ENCODE measurements at places on chromosomes 2 and 18.

DNA sequence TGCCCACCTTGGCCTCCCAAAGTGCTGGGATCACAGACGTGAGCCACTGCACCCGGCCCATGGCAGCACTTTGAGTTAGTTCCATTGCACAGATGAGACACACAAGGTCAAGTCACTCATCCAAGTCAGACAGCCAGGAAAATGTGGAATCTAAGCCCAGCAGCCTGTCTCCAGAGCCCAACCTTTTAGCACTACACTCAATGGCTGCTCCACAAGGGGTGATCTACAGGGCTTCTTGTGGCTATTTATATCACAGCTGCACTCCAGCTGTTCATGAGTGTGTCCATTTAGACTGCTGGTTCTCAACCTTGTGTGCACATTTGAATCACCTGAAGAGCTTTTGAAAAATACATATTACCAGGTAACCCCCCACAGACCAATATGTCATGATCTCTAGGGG, 72.9 kb upstream of the RPL31 start:
- no peak for DNase-seq

DNA sequence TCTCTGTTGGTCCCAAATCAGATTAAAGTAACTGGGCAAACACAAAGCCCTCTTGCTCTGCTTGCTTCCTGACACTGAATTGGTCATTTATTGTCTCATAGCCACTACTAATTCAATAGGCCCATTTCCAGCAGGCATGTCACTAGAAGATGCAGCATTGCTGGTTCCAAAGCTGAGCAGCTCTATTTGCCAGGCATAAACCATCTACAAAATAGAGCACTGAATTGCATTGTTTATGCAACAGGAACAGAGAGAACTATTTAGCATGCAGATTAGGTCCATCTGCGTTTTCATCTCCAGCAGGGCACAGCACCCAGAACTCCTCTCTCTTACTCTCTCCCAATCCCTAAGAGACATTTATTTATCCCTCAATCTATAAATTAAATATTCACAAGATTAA, 227.6 kb downstream of the SUCLG1 start:
- DNase-seq: no peak

DNA sequence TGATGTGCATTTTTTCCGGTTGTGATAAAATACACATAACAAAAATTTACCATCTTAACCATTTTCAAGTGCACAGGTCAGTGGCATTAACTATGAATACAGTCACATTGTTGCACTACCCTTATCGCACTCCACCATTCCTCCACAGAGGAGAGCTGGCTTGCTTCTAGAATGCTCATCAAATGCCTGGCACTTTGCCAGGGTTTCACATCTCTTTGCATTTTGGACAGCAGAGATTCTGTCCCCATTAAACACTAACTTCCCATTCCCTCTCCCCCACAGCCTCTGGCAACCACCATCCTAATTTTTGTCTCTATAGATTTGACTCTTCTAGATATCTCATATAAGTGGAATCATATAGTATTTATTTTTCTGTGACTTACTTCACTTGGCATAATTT, 165.0 kb downstream of the ASB1 start:
- no peak for DNase-seq

- DNase-seq: no peak
These were observed 134.8 kb downstream of the EIPR1 start for GRCh38 chr2:3242747-3243369.

- DNase-seq: no peak
These were observed 179.9 kb upstream of the FN1 start for GRCh38 chr2:215615803-215616174.

- DNase-seq: no peak
These were observed 118.4 kb downstream of the PKP4 start for GRCh38 chr2:158575051-158575635.

GRCh38 chr2:152354909-152355308, 19.9 kb downstream of the FMNL2 start:
- no peak for DNase-seq

DNA sequence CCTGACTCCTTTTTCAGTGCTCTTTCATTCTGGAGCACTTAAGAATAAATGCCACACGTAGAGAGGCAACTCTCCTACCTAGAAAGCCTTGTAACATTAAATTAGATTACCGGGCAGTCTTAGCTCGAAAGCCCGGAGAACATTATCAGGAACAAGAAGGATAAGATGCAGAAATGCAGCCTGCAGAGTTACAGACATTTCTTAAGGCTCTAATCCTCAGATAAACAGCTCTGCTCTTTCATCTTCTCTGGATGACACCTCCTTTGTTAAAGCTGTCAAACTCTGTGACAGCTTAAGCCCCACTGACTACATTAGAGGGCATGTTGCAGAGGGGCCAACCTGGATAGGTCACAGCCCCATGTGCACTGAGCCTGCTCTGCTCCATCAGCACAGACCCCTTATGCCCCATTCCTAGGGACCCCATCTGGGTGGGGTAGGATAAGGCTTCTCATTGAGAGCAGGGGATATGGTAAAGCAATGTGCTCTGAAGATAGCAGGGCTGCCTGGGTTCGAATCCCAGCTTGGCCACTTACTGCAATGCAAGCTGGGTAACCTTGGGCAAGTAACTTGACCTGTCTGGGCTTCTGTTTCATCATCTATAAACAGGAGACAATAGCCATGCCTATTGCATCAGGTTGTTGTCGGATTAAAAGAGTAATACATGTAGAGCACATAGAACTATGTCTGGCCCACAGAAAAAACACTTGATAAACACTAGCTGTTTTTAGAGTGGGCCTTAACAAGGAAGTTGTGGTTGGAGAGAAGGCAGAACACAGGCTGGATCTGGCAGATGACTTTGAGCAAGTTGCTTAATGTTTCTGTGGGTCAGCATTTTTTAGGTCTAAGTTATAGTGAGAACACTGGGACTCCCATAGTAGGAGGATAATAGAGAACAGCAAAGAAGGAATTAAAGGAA, 111.4 kb downstream of the THNSL2 start:
- DNase-seq: no peak

DNA sequence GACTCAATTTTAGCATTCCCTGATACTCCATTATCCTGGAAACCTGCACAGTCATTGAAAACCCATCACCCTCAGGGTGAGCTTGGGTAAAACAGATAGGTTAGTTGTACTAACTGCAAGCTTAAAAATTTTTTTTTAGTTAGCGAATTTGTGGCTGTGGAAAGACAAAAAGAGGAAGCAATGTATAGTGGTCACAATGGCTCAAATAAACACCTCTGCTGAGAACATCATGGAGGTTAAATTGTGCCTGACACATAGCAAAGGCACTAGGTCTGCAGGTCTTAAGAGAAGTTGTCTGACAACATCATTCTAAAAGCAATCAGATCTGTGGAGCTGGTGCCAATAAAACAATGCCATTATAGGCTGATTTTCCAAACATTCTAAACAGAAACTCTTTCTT, 84.4 kb upstream of the CAVIN2 start:
- no peak for DNase-seq

DNA sequence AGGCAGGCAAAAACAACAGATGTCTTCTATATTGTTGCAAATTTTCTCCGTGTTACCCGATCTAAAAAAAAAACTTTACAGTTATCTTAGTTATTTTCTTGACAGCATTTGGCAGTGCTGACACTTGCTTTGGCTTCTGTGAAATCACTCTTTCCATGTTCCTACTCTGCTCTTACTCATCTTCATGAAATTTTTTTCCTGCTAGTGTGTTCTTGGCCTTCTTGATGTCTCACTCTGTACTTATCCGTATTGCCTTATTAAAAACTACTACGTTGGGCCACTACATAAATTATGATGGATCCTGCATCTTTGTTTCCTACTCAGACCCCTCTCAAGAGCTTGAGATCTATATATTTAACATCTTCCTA, 134.4 kb downstream of the IKZF2 start:
- DNase-seq: no peak

DNA sequence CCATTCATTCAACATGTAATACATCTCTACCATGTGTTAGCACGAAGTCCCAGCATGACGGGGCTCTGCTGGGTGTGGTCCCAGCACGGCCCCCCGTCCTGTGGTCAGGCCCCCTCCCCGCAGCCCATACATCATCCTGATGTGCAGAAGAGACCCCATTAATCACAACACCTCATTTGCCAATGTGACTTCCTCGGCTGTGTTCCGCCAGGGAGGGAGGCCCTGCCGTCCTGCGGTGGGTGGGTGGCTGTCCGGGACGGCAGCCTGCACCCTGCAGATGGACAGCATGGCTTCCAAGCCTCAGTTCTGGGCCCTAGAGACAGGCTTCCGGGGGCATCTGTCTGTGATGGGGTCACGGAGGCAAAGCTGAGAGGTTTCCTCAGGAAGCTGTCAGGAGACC, 254.0 kb downstream of the CYP26B1 start:
- DNase-seq: no peak

- no peak for DNase-seq
These were observed 39.2 kb downstream of the MREG start for GRCh38 chr2:215973954-215974699.

DNA sequence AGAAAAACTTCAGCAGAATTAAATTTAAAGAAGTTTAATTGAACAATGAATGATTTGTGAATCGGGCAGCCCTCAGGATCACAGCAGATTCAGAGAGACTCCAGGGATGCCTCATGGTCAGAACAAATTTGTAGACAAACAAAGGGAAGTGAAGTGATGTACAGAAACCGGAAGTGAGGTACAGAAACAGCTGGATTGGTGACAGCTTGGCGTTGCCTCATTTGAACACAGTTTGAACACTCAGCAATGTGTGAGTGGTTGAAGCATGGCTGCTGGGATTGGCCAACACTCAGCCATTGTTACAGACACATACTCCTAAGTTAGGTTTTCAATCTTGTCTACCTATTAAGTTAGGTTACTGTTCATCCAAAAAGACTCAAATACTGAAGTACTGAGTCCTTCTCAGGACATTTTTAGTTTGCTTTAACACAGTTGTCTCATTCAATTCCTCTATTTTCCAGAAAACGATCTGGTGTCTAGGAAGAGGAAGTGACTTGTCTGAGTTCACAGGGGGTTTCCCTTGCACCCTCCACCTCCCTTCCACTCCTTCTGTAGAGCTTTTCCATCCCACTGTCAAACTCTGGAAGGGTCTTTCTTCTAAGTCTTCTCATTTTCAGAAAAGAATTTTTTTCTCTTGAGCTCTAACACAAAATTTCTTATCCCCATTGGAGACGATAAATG, 137.9 kb downstream of the SLC4A3 start:
- no peak for DNase-seq

DNA sequence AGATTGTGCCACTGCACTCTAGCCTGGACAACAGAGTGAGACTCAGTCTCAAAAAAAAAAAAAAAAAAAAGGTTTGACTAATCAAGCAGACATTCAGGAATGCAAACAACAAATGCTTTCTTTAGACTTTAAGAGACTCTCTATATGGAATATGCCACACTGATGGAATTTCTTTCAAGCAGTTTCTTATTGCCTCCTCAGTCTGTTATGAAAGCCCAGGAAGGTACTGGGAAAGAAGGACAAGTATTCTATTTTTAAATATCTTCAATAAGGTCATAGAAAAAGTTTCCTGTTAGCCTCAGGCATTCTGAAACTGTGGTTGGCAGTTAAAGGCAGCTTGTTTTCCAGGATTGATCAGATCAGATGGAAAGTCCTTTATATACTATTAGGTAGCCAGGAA, 241.6 kb downstream of the PIK3C3 start:
- no peak for DNase-seq

GRCh38 chr2:237449193-237449881, 35.4 kb upstream of the COL6A3 start:
- no peak for DNase-seq

DNA sequence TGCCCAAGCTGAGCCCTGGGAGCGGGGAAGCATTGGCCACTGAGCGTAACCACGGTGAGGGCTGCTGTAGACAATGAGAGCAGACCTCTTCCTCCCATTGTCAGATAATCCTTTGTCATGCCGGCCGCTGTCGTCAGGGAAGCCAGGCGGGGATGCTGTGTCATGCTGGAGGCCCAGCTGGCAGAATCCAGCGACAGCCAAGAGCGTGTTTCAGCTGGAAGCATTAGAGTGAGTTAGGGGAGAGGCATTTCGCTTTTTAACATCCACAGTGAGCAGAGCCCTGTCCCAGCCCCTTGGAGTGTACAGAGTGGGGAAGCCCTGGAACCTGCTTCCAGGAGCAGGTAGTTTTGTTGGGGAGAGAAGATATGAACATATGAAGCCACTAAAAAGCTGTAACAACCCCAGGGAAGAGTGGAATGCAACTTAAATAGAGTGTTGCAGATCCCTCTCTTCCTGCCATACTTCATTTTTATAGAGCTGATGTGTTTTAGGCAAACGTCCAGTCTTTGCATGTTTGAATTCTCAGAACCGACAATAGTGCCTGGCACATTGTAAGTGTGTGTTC, 7.0 kb downstream of the CTIF start:
- DNase-seq: no peak

DNA sequence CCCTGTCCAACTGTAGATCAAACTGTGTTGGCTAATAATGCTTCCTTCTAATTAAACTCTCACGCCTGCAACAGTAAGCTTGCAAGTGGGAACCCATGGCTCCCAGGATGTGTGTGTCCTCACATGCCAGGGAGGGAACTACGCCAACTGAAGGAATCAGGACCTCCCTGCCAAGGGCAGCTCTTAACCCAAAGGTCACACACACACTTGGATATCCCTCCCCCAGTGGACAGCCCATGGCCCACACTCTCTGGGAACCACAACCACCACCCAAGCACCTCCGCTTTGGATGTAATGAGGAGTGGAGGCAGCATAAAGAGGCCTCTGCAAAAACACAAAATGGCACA, 102.1 kb downstream of the CRACDL start:
- DNase-seq: no peak

- no peak for DNase-seq
These were observed 104.6 kb downstream of the VIT start for GRCh38 chr2:36801088-36801487.

DNA sequence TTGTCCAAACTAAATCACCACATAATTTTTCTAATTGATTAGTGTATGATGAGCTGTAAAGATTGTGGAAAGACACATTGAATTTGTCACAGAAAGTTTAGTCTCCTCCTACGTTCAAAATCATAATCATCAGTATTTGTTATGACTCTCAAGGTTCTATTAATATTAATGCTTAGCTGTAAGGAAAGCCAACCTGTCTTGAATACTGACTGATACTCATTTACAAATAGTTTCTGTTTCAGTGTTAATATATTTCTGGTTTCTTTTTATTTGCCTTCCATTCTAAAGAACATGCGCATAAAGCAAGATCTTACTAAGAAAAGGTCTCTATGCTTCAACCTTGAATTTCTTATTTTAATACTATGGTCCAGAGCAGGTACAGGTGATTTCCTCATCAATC, 55.1 kb downstream of the CPS1 start:
- DNase-seq: no peak
